M059J (cell line): ENCODE measurements at places on chromosomes 3 and 15. TPM values are rescaled to one million over a fixed set of nuclear protein-coding genes. Genes with fewer than 3 reads are reported as not detected.

The GTF2A2 gene
- 80.8 and 93.3 TPM in 2 replicates for total RNA-seq

The AGTR1 gene
- total RNA-seq = 0.39 TPM in 1 of 2 replicates, not detected in the other

- peak; percentile 26 for DNase-seq
Measured at GRCh38 chr3:23404246-23404645, 201.1 kb downstream of the UBE2E2 start.

- no peak for DNase-seq
Measured at GRCh38 chr3:46702246-46703012, 1.2 kb downstream of the TMIE start.

- DNase-seq = peak; percentile 94
Measured at GRCh38 chr15:78212546-78213424, 21.6 kb downstream of the ACSBG1 start.

DNA sequence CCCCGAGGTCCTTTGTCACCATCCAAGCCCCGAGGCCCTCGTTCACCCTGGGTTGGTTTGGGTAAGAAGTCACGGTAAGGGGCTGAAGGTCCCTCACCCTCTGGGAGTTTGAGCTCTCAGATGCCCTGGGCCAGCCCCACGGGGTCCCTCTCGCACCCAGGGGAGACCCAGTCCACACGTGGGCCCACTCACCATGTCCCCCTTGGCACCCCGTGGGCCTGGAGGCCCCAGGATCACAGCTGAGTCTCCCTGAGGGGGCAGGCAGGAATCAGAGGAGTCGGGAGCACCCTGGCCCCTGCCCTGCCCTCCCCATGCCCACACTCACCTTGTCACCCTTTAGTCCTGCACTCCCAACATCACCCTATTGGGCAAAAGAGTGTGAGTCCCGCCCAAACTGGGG is 5.8 kb upstream of the UCN2 start:
- no peak for DNase-seq

The RFT1 gene
- 12.8 and 15.1 TPM in 2 replicates for total RNA-seq

GRCh38 chr3:69743975-69744906 is 5.0 kb downstream of the MITF start:
- no peak for DNase-seq

The SLC22A13 gene
- total RNA-seq = not detected in 2 replicates

DNA sequence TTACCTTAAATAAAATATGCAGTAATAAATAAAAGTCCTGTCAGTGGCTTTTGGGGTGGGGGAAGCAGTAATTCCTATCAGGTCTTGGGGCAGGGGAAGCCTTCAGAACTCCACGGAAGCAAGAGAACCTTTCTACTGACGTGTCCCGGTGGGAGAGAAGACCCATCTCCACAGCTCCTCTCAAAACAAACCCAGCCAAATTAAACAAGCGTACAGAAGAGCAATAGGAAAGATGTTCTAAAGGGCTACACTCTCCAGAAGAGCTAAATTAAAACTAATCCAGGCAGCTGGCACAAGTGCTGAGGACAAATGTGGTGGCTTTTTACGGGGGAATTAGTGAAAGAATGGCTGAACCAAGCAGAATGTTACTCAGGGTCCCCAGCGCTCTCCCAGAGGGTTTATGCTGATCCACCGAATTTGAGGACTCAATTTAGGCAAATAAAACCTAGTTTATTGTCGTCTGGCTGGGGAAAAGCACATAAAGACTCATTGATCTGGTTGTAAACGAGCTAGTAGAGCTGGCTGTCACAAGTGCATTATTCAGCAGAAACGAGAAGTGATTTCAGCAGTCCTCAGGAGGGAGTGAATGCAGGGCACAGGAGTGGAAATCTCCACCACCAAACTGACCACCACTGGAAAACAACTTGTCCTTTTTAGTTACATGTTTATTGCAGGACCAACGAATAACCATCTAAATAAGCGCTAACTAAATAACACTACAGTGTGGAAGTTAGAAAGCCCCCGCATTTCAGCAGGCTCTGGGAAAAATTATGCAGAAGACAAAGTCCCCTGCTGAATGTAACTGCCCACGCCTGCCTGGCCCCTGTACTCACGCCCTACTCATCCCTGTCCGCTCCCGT is 13.5 kb downstream of the BFSP2 start:
- peak; percentile 59 for DNase-seq

GRCh38 chr15:75713338-75713895 is 769 bp upstream of the CSPG4 start:
- peak; percentile 49 for DNase-seq

DNA sequence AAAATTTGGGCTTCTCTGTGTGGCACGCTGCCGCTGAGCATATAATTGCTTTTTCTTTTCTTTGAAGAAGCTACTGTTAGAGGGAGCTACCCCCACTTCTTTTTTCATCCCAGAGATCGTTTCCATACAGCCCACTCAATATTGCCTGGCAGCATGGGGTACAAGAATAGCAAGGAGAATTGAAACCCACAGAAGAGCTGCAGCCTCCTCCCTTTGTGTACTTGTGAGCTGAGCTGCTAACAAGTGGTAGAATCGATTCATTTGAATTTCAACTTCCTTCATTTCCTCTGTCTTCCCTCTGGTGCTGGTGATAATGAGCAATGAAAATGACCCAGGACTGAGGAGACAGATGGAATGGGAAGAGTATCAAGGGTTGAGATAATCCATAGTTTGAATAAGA is 64.9 kb downstream of the LRRC3B start:
- DNase-seq = no peak

DNA sequence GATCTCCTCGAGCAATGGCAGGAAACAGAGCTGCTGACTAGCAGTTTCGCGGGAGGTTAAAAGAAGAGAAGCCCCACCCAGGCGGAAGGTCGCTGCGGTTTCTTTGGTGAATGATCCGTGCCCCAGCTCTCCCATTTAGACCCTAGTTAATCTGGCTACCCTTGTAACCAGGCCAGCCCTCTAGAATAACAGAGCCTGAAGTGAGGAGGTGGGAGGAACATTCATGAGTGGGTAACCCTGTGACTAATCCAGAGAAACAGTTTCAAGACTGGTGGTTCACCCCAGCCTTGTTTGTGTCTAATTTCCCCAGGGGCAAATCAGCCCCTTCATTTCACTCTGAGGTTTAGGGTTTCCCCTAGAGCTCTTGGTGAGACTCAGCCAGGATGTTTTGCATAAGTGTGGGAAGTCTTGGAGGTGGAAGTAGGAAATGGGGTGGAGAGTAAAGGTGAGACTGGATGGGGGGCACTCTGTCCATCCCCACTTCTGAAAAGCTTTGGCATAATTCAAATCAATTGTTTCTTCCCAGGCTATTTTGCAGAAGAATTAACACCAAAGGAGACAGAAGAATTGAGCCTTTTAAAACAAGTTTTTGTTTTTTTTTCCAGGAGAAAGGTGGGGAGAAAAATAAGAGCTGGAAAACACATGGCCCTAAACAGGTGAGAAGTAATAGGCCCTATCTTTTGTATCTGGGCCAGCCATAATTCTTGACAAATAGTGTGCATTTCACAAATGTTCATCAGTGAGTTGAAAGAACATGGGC is 303.1 kb downstream of the RPLP1 start:
- peak; percentile 80 for DNase-seq

The TAGLN3 gene
- total RNA-seq = 1.6 and 3.2 TPM in 2 replicates

The GOLGA6D gene
- not detected in 2 replicates for total RNA-seq

- no peak for DNase-seq
Measured at GRCh38 chr3:184389384-184389783, 9.5 kb downstream of the CHRD start.

GRCh38 chr3:55177749-55178148 is 249.9 kb upstream of the LRTM1 start:
- no peak for DNase-seq

The ITIH1 gene
- total RNA-seq = not detected in 2 replicates

The CAMKV gene
- 0.12 and 0.27 TPM in 2 replicates for total RNA-seq

GRCh38 chr3:168684519-168684918 is 588.8 kb upstream of the GOLIM4 start:
- no peak for DNase-seq

The ACTR8 gene
- 14.3 and 16.0 TPM in 2 replicates for total RNA-seq

DNA sequence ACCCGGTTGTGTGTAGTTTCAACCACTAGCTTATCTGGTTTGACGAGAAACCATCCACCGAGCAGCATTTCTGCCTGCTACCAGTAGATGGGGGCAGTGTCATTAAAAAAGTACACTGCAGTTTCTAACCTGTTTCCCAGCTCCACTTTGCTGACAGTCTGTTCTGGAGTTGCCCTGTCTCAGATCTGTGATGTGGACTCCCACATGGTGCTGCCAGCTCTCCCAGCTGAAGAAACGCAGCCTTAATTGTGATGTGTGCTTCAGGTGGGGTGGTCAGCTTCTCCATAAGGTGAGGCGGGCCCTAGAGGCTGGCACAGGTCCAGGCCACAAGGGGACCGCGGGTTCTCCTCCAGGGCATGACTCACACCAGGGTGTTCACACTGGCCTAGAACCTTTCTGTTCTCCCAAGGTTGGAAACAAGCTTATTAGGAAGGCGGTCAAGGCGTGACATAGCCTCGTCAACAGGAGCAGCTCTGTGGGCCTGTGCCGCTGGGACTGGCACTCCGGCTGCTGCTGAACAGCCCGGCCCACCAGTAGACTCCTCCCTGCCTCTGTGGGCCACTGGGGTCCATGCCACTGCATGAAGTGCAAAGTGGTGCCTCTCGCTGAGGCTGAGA is 2.9 kb upstream of the FAM43A start:
- peak; percentile 91 for DNase-seq

DNA sequence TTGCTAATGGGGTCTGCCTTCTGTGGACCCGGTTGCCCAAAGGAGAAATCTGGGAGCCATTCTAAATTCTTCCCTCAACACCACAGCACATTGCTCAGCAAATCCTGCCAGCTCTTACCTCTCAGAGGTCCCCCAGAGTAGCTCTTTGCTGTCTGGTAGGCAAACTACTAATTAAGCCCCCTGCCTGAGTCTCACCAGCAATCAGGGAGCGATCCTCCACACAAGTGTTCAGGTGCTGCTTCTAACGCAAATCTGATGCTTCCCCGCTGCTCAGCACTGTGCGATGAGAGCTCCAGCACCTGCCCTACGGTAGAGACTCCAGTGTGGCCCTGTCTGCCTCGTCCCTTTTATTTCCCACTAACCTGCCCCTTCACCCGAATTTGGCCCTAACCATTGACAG is 60.5 kb downstream of the HCN4 start:
- DNase-seq = no peak

GRCh38 chr15:94247789-94248638 is 16.7 kb downstream of the MCTP2 start:
- DNase-seq = no peak

The KLF15 gene
- total RNA-seq = 0.10 TPM in 1 of 2 replicates, not detected in the other

The CADPS gene
- total RNA-seq = 0.84 TPM in 1 of 2 replicates, not detected in the other

The DUOXA1 gene
- total RNA-seq = not detected in 2 replicates

The CHCHD4 gene
- 19.3 and 23.4 TPM in 2 replicates for total RNA-seq

DNA sequence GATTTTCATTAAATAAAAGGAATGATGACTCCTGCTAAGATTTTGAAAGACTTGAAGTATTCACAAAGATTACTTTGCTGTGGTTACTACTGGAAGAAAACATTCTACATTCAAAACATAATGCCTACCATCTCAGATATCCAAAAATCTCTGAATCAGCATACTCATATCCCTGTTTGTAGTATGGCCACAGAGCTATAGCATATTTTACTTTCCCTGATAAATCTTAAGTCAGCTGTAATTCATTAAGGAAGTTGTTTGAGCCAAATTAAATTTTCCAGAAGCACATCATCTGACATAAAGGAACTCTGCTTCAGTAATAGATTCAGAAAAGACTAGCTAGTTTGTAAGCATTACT is 942.0 kb downstream of the ROBO1 start:
- DNase-seq = no peak

GRCh38 chr3:111324151-111324550 is 217.8 kb upstream of the CD96 start:
- no peak for DNase-seq

GRCh38 chr3:195466251-195466650 is 23.4 kb upstream of the ACAP2 start:
- peak; percentile 48 for DNase-seq

The CLRN1 gene
- total RNA-seq = not detected in 2 replicates

The RTP3 gene
- 0.20 and 0.81 TPM in 2 replicates for total RNA-seq

GRCh38 chr3:189598530-189599225 is 32.5 kb upstream of the TP63 start:
- DNase-seq = no peak

The COLQ gene
- total RNA-seq = 0.12 and 0.27 TPM in 2 replicates

DNA sequence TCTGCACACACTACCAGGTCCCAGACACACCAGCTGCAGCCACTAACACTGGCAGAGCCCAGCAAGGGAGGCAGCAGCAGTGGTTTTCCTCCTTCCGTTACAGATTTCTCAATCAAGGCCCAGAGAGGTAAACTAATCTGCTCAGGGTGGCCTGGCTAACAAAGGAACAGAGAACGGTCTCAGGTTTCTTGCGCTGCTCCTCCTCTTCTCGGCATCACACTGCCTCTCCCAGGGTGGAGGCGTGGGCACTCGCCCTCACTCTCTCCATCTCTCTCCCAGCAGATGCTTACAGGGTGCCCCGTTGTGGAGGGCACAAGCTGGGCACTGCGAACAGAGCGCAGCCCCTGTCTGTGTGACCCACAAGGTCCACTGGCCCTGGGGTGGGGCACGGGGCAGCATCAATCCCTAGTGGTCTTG is 228.7 kb downstream of the VPS13C start:
- no peak for DNase-seq

GRCh38 chr3:121508389-121508788 is 37.4 kb downstream of the POLQ start:
- no peak for DNase-seq

GRCh38 chr3:11346416-11346815 is 74.2 kb downstream of the ATG7 start:
- peak; percentile 7 for DNase-seq

The NCK1 gene
- total RNA-seq = 75.3 and 77.8 TPM in 2 replicates

The MCF2L2 gene
- 0.15 TPM in 1 of 2 replicates, not detected in the other for total RNA-seq

The ACOX2 gene
- total RNA-seq = 2.8 and 18.5 TPM in 2 replicates

GRCh38 chr3:138327831-138328230 is 1.8 kb downstream of the NME9 start:
- no peak for DNase-seq

- DNase-seq = peak; percentile 98
Measured at GRCh38 chr3:11600501-11601282, 43.0 kb downstream of the VGLL4 start.

The SLITRK3 gene
- not detected in 2 replicates for total RNA-seq

The LRRC34 gene
- total RNA-seq = 0.71 and 1.6 TPM in 2 replicates

DNA sequence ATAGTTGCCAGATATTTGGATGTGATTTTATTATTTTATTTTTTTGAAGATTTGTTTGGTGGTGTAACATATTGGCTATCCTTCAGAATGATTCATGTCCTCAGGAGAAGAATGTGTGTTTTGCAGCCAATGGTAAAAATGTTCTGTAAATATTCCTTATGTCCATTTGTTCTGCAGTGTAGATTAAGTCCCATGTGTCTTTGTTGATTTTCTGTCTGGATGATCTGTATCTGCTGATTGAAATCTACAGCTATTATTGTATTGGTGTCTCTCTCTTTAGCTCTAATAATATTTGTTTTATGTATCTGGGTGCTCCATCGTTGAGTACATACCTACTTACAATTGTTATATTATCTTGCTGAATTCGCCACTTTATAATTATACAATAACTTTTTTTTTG is 1641.7 kb downstream of the OTOL1 start:
- no peak for DNase-seq

- DNase-seq = peak; percentile 42
Measured at GRCh38 chr3:144229330-144229729, 257.7 kb downstream of the DIPK2A start.

GRCh38 chr3:33196538-33196937 is 22.1 kb downstream of the SUSD5 start:
- no peak for DNase-seq
